OCI-M1 (cell line): ENCODE measurements at places on chromosomes 5 and 9.

DNA sequence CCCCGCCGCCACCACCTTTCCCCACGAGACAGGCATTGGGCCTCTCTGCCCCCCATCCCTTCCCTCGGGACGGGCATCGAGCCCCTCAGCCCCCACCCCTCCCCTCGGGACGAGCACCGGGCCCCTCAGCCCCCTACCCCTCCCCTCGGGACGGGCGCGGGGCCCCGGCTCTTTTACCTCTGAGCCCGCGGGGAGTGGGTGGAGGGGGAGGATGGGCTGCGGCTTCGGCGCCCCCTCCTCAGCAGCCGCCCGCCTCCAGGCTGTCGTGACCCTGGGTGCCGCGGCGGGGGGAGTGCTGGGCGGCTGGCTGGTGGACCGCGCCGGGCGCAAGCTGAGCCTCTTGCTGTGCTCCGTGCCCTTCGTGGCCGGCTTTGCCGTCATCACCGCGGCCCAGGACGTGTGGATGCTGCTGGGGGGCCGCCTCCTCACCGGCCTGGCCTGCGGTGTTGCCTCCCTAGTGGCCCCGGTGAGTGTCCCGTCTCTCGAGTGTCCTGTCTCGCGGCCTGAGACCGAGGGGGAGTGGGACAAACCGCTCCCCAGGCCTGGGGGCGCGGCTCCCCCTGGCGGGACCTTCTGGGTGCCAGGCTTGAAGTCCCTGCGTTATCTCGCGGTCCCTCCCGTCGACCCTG is 791 bp downstream of the SLC2A8 start:
- DNase-seq: no peak

GRCh38 chr5:87393331-87393730 is 19.4 kb downstream of the CCNH start:
- no peak for DNase-seq

DNA sequence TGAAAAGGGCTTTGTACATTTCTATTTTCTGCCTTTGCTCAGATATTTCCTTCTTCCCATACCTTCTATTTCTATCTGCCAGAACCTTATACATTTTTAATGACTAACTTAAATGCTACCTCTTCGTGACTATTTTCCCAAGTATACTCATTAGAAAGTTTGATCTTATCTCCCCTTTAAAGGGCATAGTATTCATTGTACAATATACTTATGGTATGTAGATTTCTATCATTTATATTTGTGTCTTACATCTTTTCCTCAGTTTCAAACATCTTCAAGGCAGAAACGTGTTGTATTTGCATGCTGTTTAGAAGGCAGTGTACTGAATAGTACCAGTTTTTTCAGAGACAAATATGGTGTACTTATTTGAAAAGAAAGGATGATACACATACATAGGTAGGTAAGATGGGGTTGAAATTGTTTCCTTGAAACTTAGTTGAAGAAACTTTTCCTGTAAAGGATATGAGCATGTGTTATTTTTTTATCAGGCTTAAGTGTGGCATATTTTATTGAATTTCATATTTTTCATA is 518.1 kb upstream of the NUDT12 start:
- no peak for DNase-seq

- no peak for DNase-seq
Measured at GRCh38 chr5:6601271-6601670, 31.6 kb downstream of the NSUN2 start.

DNA sequence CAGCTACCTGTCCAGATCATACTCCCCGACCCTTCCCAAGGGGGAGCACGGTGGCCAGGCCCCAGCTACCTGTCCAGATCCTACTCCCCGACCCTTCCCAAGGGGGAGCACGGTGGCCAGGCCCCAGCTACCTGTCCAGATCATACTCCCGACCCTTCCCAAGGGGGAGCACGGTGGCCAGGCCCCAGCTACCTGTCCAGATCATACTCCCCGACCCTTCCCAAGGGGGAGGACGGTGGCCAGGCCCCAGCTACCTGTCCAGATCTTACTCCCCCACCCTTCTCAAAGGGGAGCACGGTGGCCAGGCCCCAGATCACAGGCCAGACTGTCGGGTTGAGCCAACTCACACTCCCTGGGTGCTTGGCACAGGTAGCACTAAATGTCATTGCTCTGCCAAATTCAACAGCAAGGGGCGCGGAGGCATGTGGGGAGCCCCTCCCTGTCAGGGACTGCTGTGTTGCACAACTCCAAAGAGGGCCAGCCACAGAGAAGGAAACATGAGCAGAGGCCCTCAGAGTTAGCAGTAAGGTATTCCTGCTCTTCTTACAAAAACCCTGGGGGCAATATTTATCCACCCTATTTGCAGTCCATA is 136.9 kb downstream of the OLFM1 start:
- no peak for DNase-seq

- no peak for DNase-seq
Measured at GRCh38 chr5:1722877-1723276, 76.8 kb downstream of the MRPL36 start.

DNA sequence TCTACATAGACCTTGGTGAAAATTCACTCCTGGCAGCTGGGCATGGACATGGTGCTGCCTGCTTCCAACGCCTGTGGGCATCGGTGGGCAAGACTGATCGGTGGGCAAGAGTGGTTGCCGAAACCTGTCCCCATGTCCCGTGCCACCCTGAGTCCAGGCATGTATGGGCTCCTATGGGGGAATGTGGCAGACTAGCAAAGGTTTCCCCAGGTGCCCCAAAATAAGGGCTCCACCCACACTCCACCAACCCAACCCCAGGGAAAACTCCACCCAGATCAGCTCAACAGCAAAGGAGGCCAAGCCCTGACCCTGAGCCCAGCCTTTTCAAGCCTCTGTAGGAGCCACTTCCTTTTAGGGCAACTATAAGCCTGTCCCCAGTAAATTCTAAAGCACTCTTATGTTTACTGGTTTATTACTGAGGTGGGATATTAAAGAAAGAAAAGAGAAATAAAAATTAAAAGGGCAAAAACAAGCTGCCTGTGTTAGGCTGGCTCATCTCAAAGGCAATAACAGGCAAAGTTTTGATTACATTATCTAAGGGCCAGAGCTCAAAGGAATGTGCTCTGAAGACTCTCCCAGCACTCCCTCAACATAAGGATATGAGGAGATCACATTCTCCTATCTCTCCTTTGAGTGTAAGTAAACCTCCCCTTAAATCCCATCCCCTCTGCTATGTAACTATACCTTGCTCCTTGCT is 8.9 kb upstream of the SPATA31E1 start:
- DNase-seq: no peak

DNA sequence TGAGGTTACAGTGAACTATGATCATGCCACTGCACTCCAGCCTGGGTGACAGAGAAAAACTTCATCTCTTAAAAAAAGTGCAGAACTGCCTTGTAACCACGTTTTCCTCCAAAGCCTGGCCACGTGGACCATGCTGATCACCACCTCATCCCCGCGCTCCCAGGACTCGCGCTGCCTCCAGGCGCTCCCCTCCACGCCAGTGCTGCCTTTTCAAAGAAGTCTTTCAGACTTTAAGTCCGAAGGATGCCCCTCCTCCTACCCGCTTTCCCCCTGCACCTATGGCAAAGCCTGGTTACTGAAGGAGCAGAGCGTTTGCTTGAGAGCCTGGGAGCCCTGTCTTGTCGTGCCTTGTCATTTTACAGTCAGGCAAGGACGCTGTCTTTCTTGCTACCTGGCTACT is 43.8 kb downstream of the HABP4 start:
- no peak for DNase-seq

DNA sequence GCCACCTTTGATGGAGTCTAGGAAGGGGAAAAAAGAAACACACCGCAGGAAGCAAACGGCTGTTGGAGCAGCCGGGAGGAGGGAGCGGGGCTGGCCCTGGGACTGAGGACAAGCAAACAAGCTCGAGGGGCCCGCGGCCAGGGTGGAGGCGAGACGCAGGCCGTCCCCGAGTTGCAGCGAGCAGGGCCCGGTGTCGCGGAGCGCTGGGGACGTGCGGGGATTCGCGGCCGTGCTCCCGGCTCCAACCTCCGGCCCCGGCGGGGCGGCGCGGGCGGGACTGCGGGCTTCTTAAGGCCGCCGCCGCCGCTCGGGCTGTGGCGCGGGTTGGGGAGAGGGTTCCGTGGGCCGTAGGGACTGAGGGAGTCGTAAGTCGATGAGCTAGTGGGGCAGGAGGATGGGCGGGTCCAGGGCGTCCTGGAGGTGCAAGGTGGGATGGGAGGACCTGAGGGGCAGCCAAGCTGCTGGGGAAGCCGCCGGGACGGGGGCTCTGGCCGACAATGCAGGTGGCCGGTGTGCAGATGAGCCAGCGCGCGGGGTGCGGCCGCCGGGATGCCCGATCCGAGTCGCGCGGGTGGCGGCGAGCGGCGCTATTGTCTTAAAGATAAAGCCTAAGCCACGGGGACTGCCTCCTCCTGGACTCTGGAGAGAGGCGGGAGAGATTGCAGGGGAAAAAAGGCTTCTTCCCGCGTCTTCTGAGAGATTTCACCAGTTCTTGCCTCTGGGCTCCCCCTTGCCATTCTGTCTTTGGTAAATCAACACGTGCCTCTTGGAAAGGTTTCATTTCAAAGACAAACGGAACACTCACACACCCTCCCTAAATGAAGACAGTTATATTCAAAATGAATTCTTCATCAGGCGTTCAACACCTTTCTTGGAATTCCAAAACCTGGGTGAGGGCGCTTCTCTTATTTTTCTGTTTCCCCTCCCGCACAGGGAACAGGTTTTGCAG is 1.6 kb upstream of the HAPLN1 start:
- DNase-seq: peak; percentile 51

- DNase-seq: no peak
Measured at GRCh38 chr9:130949188-130950038, 10.4 kb upstream of the FIBCD1 start.

DNA sequence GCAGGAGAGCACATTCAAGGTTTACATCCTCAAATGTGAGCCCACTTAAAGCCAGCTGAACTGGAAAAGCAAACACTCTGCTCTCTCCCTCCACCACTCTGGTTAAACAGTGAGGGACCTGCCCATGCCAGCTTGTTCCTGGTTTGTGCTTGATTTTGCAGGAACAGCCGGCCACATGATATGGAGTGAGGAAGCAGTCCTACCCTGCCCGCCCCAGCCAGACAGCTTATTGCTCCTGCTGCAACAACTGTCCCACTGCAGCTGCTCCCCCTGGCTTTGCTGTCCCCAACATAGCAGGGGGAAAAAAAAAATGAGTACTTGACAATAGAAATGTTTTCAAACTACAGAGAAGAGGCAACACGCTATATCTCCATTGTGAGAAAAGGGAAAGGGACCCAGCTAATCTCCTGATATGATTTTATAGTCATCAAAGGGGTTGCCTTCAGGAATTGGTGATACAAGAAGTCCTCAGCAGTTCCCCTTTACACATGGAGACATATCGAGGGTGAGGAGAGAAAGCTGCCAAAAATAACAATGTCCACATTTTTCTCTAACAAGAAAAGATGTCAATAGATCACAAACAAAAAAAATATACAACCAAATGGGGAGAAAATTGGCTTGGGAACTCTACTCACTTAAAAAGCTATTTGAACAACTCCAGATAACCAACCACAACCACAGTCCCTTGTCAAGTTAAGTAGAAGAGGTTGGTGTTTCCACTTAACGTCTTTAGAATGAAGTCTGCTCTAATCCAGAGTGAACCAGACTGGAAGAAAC is 4.6 kb downstream of the MYO10 start:
- no peak for DNase-seq

DNA sequence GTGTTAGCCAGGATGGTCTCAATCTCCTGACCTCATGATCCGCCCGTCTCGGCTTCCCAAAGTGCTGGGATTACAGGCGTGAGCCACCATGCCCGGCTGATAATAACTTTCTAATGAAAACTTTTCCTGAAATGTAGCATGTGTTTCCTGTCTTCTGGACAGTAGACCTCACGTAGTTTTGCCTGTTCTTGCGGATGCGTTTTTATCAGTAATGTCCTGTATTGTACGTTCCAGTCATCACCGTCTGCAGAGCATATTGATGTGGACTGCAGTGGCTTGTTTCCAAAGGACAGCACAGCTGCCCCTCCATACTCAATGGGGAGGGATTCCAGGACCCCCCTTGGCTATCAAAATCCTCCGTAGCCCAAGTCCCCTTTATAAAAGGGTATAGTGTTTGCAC is 12.8 kb downstream of the EXOC3 start:
- DNase-seq: no peak

DNA sequence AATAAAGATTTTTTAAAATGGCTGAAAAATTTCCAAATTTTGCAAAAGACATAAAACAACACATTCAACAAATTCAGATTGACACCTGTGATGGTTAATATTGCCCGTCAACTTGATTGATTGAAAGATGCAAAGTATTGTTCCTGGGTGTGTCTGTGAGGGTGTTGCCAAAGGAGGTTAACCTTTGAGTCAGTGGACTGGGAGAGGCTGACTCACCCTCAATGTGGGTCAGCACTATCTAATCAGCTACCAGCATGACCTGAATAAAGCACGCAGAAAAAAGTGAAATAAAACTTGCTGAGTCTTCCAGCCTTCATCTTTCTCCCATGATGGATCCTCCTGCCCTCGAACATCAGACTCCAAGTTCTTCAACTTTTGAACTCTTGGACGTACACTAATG is 868.0 kb upstream of the CTNND2 start:
- peak; percentile 83 for DNase-seq

DNA sequence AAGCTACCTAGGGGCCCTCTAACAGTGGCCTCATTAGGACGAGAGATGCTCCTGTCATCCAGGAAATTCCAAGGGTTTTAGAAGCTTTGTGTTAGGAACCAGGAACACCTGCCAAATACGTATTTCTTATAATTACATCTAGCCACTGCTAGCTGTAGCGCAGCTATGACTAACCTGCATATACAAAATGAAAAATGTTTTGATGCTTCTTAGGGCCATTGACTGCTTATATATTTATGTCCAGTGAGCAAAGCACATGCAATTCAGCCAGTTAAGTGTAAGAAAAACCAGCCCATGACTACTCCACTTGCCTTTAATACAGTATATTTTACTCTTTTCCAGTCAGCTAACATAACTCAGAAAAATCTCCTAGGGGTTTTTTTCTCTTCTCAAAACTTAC is 143.3 kb downstream of the TRPM3 start:
- DNase-seq: no peak

DNA sequence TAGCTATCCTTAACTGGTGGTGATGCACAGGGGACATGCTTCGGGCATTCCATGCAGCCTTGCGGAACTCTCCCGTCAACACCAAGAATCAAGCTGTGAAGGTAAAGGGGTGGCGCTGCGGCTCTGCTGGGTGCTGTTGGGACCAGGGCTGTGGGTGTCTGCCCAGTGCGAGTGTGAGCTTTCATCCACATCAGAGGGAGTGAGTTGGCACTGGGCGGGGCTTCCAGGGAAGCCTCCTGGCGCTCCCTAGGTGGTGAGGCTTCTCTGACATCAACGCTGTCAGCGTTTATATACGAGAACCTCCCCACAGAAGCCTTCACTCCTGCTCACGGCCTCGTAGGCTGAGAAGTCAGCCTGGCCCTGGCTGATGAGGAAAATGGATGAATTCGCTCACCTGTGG is 11.7 kb downstream of the ARPC5L start:
- no peak for DNase-seq
